Karpas-422 (cell line): ENCODE measurements at places on chromosomes 3 and 15. TPM values are rescaled to one million over a fixed set of nuclear protein-coding genes. Genes with fewer than 3 reads are reported as not detected.

GRCh38 chr3:148513096-148513543 is 184.6 kb upstream of the AGTR1 start:
- no peak for DNase-seq

The ZBED2 gene
- not detected in 2 replicates for total RNA-seq

DNA sequence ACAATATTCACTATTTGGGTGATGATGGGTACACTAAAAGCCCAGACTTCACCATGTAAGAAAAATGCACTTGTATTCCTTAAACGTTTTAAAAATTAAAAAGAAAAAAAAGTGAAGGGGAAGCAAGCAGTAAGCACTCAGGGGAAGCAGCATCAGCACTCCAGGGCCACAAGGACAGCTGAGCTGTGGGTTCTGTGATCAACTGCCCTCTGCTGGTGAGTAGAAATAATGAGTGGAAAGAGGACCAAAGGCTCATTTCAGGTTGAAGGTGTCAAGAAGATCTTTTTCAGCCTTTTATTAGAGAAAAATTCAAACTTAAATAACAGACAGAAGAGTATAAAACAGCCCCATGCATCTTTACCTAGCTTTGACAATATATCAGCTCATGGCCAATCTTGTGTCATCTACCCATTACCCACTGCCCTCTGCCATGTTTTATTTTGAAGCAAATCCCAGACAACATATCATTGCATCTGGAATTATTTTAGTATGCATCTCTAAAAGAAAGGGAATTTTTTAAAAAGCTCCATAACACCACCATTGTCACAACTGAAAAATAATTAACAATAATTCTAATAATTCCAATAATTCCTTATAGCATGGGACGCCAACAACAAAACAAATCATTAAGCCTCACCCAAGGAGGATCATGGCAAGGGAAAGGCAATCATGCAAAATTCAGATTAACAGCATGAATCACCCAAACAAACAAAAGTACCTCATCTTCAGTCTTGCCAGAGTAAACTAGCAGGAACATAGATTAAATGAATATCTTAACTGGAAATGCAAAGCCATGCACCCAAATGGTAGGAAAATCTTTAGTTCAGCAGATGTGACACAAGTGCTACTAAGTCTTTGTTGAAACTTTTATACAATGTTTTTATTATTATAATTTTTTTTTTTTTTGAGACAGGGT is 42.5 kb downstream of the TAMM41 start:
- peak; percentile 89 for DNase-seq

GRCh38 chr15:43423793-43424192 is 52.9 kb downstream of the TUBGCP4 start:
- DNase-seq: no peak

- DNase-seq: no peak
These were observed 226.0 kb upstream of the CGNL1 start for GRCh38 chr15:57150066-57150865.

DNA sequence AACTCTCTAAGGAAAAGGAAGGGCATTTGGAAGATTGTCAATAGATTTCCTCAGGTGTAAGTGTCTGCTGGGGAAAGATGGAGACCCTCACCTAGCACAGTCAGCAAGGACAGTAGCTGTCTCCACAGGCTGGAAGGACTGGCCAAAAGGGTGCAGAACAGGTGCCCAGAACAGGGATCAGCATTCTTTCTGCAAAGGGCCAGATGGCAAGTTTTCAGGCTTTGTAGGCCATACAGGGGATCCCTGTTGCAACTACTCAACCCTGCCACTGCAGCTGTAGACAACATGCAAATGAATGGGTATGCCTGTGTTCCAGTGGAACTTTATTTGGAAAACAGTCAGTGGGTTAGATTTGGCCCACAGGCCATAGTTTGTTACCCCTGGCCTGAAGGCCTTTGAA is 8.1 kb downstream of the AGBL1 start:
- no peak for DNase-seq

The NDN gene
- not detected in 2 replicates for total RNA-seq

DNA sequence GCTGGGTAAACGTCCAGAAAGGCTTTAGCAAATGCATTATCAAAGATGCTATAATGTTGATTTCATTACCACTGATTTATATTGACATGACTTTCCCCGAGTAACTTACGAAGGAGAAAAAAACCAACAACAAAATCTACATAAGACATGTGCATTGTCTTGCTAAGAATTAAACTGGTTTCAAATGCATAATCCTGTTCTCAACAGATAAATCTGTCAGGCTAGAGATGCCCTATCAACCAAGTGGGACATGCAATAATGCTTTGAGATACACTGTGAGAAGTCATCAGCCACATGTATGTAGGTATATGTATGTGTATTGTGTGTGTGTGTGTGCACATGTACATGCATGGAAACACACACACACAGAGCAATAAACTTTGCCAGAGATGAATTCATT is 195.6 kb downstream of the MEIS2 start:
- no peak for DNase-seq

The RARB gene
- total RNA-seq: not detected in 2 replicates

DNA sequence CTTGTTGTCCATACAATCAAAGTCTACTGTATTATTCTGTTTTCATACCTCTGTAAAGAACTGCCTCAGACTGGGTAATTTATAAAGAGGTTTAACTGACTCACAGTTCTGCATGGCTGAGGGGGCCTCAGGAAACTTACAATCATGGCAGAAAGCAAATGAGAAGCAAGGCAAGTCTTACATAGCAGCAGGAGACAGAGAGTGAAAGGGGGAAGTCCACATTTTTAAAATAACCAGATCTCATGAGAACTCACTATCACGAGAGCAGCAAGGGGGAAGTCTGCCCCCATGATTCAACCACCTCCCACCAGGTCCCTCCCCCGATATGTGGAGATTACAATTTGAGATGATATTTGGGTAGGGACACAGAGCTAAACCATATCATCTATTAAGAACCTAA is 724.6 kb upstream of the CBLB start:
- DNase-seq: no peak

The CACNA2D2 gene
- total RNA-seq: not detected in 2 replicates

DNA sequence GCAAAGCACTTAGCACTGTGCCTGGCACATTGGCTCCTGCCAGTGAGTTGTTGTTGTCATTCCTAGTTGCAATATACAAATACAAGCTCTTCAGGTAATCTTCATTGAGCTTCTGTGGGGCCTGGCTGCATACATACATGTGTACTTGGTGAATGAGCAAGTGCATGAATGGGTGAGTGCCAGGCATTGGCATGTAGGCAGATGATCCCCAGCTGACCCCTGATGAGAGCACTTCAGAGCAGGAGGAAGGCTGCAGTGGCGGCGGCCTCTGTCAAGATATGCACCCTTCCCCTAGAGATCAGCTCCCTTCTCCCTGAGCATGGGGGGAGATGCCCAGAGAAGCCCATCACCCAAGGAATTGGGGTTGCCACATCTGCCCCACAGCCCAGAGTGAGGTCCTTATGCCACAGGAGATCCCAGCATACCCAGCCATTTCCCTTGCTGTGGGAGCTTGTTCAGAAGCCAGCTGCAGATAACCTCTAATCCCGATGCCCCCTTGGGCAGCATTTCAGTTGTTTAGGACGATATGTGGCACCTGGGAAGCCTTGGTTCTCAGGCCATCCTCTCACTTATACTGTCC is 8.8 kb downstream of the CACNA2D3 start:
- DNase-seq: no peak

GRCh38 chr3:66453651-66454463 is 47.0 kb downstream of the LRIG1 start:
- DNase-seq: peak; percentile 72

DNA sequence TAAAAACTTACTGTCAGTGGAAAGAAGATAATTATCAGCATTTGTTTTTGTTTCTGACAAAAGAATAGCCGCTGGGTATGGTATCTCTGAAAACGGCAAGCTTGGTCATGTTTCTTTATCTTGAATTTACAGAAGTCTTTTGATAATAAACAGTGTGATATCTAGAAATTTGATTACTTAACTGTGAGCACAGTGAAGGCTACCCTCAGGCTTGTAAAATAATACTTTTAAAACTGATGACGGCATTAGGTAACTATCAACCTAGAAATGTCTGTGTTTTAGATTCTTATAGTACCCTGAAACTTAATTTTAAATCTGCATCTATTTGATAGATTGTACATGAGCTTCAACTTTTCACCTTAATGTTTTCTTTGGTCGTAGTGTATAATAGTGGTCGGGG is 43.4 kb downstream of the NSUN3 start:
- no peak for DNase-seq

The NMNAT3 gene
- not detected in 2 replicates for total RNA-seq

GRCh38 chr15:72319360-72319984 is 485 bp downstream of the CELF6 start:
- DNase-seq: no peak

The HTR3E gene
- not detected in 2 replicates for total RNA-seq

The MED12L gene
- total RNA-seq: 0.58 and 2.4 TPM in 2 replicates

The BOC gene
- 0.04 and 0.47 TPM in 2 replicates for total RNA-seq

GRCh38 chr15:56774356-56774755 is 41.0 kb upstream of the ZNF280D start:
- DNase-seq: no peak

The CAND2 gene
- total RNA-seq: 13.0 and 21.6 TPM in 2 replicates

DNA sequence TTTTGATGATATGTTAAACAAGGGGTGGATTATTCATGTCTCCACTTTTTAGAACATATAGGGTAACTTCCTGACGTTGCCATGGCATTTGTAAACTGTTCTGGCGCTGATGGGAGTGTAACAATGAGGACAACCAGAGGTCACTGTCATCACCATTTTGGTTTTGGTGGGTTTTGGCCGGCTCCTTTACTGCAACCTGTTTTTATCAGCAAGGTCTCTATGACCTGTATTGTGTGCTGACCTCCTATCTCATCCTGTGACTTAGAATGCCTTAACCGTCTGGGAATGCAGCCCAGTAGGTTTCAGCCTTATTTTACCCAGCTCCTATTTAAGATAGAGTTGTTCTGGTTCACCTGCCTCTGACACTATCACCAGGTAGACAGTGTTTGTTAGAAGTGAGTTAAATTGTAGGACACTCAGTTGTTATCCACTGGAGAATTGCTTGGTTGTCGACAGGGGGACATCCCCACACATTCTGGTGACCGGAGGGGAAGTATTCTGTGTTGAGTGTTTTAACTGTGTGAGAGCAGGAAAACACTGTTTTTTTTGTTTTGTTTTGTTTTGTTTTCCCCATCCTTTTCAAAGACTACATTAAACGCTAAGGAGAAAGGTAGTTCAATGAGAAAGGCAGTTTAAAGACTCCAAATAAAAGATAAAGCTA is 36.9 kb upstream of the SKIL start:
- DNase-seq: no peak

- no peak for DNase-seq
These were observed 4.2 kb downstream of the MYO5A start for GRCh38 chr15:52524223-52525136.

- no peak for DNase-seq
These were observed 78.2 kb downstream of the SMAD3 start for GRCh38 chr15:67143646-67144045.

GRCh38 chr15:41995476-41995855 is 23.1 kb upstream of the EHD4 start:
- DNase-seq: no peak

- peak; percentile 29 for DNase-seq
These were observed 59.0 kb upstream of the NECTIN3 start for GRCh38 chr3:111012388-111013248.

DNA sequence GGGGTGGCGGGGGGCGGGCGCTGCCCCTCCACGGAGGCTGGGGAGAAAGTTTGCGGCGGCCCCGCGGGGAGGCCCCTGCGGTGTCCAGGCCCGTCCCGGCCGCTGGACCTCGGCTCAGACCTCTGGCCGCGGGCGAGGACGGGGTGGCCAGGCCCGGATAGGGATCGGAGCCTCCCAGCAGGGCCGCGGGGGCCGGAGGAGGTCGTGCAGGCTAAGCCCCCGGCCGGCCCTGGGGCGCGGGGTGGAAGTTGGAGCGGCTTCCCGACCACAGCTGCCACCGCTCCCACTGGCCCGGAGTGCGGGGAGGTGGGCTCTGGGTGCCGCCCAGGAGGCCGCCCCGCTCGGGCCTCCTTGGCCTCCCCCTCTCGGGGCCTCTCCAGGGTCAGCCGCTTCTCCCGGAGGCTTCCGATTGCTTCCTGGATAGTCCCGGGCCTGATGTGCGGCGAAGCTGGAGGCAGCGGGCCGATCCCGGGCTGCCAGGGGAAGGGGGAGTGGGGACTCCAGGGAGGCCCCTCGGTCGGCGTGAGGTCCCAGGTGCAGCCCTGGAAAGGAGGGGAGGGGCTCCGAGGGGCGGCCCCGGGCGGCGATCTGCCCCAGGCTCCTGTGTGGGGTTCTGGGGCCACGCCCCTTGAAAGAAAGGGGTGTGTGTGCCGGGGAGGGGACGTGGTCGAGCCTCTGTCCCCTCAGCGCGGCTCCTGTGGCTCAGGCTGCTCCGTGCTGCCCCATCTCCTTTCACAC is 907 bp downstream of the PLXNA1 start:
- no peak for DNase-seq

- no peak for DNase-seq
These were observed 107.4 kb upstream of the GRM7 start for GRCh38 chr3:6753536-6753935.

The EFCAB12 gene
- 0.04 TPM in 1 of 2 replicates, not detected in the other for total RNA-seq

DNA sequence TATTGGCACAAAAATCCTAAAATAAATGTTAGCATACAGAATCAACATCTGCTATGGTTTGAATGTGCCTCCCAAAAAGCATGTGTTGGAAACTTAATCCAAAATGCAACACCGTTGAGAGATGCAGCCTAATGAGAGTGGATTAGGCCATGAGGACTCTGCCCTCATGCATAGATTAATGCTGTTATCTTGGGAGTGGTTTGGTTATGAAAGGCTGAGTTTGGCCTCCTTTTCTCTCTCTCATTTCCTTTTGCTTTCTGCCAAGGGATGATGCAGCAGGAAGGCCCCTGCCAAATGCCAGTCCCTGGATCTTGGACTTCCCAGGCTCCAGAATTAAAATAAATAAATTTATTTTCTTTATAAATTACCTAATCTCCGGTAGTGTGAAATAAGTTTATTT is 49.4 kb downstream of the SYNM start:
- no peak for DNase-seq

The GP5 gene
- total RNA-seq: not detected in 2 replicates

DNA sequence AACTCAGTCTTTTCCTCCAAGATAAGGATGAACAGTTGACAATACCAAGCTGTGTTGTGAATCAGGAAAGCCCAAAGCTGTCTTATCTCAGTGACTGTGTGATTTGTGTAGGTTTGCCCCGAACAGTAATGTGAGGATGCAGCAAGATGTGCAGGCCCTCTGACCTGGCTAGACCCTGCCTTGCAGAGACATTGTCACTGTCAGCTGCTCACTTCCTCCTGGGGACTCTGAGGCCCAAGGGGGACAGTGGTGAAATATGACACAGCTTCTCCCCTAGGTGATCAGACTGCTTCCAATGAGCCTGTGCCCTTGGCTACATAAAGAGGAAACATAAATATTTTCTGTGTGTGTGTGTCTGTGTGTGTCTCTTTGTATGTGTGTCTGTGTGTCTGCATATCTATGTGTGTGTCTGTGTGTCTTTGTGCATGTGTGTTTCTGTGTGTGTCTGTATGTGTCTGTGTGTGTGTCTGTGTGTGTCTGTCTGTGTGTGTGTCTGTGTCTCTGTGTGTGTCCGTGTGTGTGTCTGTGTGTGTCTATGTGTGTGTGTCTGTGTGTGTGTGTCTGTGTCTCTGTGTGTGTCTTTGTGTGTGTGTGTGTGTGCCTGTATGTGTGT is 21.7 kb downstream of the LRRK1 start:
- peak; percentile 88 for DNase-seq
